ENCODE measurements at places on chromosomes 3 and 15.

- DNase-seq, result no peak
Observed at GRCh38 chr3:47984075-47984728, 32.0 kb downstream of the MAP4 start.

DNA sequence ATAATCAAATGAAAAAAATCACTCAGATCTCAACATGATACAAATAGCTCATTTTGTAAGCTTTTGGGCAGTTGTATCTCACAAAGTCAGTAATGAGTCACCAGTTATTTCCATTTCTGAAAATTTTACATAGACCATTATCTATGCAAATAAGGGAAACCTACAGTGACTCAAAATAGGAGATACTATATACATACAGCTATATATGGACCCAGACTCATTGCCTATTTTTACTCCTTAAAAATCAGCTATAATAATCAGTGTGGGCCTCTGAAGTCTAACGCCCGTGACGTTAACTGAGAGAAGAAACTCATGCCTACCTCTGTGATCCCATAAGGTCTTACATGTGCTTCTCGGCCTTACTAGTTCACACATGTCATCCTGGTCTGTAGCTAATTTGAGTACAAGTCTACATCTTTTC lies 31.6 kb downstream of the LRIG1 start:
- no peak for DNase-seq

DNA sequence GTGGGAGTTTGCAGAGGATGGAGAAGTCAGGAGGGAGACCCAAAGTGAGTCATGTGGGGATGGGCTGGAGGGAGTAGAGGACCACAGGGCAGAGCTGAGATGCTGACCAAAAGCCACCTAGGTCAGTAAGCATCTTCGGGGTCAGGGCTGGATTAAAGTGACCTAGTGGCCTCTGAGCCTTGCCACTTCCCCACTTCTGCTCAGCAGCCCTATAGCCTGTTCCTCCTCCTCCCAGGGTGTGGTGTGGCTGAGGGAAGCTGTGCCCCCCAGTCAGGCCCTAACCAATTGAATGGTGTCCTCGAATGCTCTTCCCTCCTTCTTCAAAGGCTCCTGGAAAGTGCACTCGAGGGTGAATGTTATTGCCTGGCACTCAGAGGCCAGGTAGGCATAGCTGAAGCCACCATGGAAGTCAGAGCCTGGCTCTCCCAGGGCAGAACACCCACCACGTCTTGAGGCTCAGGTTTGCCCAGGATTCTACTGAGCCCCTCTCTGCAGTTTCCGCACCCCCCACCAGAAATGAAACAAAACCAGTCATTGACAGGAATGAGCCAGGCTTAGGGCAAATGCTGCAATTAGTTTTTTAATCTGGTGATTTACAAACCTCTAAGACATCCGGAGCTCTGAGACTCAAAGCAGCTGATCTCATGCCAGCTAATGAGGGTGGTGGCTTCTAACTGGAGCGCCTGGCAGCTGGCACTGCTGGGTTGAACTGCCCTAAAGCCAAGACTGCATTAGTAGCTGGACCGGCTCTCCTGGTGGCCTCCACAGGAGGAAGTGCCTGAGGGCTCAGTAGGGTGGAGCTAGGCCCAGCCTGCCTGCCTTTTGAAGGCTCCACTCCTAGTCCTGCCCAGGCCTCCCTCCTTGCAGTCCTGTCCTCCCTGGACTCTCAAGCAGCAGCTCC lies 26.0 kb upstream of the VIPR1 start:
- no peak for DNase-seq

DNA sequence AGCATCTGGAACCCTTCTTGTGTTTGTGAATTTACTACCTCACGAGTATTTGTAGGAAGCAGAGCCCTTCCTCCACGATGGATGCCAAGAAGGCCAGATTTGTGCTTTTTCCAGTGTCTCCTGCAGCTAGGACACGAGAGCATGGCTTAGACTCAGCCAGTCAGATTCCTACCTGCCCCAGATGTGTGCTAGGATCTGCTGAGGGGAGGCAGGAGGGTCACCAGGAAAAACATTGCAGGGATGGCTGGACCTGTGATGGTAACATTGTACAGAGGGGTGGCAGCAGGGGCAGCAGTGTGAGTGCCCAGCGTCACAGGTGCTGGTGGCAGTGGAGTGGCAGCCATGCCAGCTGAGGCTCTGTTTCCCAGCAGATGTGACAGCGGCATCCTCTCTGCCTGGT lies 285.3 kb downstream of the FAM43A start:
- DNase-seq, result no peak

- no peak for DNase-seq
Observed at GRCh38 chr15:99239545-99240198, 9.7 kb downstream of the TTC23 start.

DNA sequence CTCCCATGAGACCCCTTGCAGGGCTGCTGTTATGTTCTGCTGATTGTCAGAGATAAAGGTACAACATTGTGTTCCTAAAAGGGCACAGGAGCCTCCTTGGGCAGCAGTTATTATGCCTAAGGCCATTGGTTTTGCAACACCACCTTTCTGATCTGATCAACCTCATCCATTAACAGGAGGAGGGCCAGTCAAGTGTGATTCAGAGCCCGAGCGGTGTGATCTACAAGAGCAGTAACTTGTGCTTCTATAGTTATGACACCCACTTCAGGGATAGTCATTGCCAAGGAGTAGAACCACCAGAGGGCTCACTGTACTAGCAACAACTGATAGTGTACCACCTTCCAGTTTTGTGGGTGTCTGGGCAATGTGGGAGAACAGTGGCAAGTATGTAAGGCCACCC lies 1457.9 kb upstream of the CADM2 start:
- no peak for DNase-seq

- no peak for DNase-seq
Observed at GRCh38 chr15:36106640-36107335, 472.6 kb upstream of the CDIN1 start.

DNA sequence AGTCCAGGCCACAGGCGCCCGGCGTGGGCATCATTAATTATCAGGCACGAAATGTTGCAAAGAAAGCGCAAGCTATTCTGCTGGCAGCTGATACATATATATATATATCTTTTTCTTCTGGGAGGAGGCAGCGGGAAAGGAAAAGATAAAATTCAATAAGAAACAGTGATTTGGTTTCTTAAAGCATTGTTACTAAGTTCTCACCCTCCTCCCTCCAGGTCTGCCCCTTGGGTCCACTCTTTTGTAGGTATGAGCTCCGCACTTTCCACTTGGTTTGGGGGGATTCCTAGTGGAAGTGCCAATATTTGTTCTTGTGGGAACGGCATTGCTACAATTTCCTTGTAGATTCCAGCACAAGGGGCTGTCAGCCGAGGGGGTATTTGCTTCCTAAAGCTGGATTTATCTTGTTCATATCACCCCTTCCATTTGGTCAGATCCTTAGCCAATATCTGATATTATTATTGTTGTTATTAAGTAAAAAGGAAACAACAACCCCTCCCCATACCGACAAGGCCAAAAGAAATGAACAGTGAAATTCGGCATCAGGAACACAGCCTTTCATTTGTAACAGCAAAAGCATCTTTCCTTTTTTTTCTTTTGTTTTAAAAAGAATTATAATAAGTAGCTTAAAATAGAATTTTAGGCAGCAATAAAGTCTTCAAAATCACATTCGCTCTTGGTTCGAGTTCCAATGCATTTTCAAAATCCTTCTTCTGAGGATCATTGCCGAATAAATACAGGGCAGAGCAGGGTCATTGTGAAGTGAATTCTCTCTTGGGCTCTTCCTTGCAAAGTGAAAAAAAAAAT lies 15.6 kb downstream of the ZIC1 start:
- no peak for DNase-seq

GRCh38 chr3:45641756-45642155 lies 47.2 kb downstream of the LIMD1 start:
- DNase-seq, result no peak

DNA sequence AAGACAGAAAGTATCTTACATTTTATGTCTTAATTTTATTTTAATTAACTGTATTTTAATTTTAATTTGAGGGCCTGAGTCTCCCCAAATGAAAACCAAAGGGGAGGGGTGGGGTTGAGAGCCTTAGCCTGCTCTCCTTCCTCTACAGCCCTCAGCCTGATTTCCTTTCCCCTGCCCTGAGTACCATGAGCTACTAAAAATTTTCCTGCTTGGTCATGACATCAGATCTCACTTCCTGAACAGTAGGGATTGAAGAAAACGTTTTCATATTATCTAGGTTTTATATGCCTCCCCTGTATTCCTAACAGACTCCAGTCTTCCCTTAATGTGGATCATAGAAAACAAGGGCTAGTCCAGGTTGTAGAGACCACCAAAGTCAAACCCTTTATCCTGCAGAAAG lies 133.9 kb downstream of the MYLK start:
- no peak for DNase-seq

- DNase-seq, result no peak
Observed at GRCh38 chr3:112904786-112905185, 58.1 kb upstream of the CD200R1L start.

DNA sequence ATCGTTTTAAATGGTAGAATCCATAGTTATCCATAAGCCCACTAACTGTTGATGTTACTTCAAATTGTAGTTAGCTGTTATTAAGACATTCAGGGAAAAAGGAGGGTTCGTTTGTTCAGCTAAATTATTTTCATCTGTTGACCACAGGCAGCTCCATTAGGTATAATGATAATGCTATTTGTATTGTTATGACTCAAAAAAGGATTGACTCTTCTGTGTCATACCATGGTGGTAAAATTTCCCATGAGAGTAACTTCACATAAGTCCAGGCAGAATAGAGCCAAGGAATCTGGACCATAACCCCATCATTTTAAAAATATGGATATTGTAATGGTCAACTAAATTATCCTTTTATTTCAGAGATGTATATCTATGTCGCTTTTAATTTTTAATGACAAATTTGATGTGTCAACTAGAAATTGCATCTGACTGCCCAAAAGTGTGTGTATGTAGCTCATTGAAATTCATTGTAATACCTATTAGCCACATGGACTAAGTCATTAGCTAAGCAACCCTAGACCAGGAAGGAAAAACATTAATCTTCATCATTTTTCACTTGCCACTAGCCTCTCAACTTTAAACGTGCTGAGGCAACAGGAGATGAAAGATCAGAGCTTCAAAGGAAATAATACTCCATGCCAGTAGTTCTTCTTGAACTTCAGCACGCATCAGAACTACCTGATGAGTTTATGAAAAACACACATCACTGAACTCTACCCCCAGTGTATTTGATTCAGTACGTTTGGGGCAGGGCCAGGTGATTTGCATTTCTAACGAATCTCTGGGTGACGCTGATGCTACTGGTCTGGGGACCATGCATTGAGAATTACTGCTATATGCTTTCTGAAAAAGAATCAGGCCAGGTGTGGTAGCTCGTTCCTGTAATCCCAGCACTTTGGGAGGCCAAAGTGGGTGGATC lies 537.7 kb downstream of the UNC13C start:
- no peak for DNase-seq

GRCh38 chr3:16433701-16434151 lies 79.8 kb downstream of the RFTN1 start:
- no peak for DNase-seq

- DNase-seq, result no peak
Observed at GRCh38 chr3:141575879-141576743, 89.3 kb downstream of the RASA2 start.

GRCh38 chr15:70833861-70834765 lies 19.8 kb downstream of the LARP6 start:
- DNase-seq, result no peak

- DNase-seq, result no peak
Observed at GRCh38 chr3:69328103-69328962, 57.6 kb downstream of the FRMD4B start.

DNA sequence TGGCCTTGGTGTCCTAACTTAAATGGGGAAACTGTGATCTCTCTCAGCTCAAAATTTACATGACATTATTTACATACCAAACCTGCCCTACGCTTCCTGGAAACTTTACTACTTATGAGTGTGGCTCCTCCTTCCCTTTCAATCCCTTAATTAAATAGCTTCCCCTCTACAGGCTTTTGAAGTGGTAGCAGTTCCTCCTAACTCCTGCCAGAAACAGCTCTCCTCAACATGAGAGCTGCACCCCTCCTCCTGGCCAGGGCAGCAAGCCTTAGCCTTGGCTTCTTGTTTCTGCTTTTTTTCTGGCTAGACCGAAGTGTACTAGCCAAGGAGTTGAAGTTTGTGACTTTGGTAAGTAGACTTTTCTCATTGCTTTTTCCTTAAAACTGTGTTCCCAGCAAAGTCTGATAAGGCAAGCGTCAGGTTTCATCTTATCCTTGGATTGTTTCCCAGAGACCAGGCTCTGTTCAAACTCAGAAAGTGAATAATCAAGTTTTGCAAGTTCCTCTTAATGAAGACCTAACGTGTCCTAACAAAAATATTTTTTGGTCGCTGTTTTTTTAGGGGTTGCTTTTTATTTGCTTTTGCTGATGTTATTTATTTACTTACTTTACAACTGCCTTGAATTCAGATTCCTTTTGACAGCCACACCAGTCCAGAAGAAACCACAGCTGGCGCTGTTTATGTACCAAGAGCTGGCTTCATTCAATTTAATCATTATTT lies at the start of gene ACP3:
TSS of gene ACP3 (plus strand) at position 179 of the 720 bp plus-strand sequence. CDS start at position 229, 50 bp downstream.
- DNase-seq, result no peak

- no peak for DNase-seq
Observed at GRCh38 chr3:180408654-180409053, 193.3 kb upstream of the TTC14 start.

- no peak for DNase-seq
Observed at GRCh38 chr3:85171976-85172375, 213.2 kb downstream of the CADM2 start.

- DNase-seq, result no peak
Observed at GRCh38 chr15:37877851-37878741, 56.3 kb upstream of the TMCO5A start.

GRCh38 chr15:78182336-78182700 lies 33.2 kb downstream of the IDH3A start:
- DNase-seq, result no peak

GRCh38 chr3:31448035-31448881 lies 84.5 kb upstream of the STT3B start:
- peak; percentile 31 for DNase-seq

- DNase-seq, result no peak
Observed at GRCh38 chr15:79617071-79617470, 184.9 kb downstream of the MINAR1 start.

DNA sequence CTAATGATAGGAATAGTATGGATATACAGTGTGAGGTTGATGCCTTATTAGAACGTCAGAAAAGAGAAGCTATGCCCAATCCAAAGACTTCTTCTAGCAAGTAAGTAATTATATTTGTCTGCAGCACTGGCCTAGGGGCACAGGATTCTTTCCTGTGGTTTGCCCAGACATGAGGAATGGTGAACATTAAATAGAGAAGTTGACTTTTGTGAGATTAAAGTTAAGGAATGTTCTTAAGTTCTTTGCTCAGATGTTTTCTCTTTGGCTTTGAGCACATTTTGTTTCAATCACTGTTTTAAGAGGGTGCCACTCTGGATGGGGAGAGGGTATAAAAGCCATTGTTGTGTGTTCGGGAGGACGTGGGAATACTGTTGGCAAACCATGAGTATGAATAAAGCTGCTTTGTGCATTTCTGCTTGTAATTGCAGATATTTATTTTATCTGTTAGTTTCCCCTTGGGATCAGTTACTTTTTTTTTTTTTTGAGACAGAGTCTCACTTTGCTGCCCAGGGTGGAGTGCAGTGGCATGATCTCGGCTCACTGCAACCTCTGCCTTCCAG lies 8.3 kb downstream of the KIF23 start:
- no peak for DNase-seq

- no peak for DNase-seq
Observed at GRCh38 chr3:124883766-124884473, 3.2 kb downstream of the ITGB5 start.

- DNase-seq, result no peak
Observed at GRCh38 chr15:89123181-89123525, 34.9 kb downstream of the ABHD2 start.

Measured in activated T-cell treated with anti-CD3 and anti-CD28 coated beads, Interleukin-2, amount 50 U/mL, for 48 hours (primary cell).